Activated naive CD8-positive, alpha-beta T cell treated with anti-CD3 and anti-CD28 coated beads, Interleukin-2, amount 10 ng/mL, durations not matched to agents 7 days and 5 days (primary cell): ENCODE measurements at places on chromosomes 6 and 20. TPM values are rescaled to one million over a fixed set of nuclear protein-coding genes. Genes with fewer than 3 reads are reported as not detected.

The CFB gene
- total RNA-seq: 1.2 TPM

The NHLRC1 gene
- 0.64 TPM for total RNA-seq

The KIAA1755 gene
- total RNA-seq: not detected

The MDN1 gene
- 57.7 TPM for total RNA-seq

The F13A1 gene
- total RNA-seq: 0.34 TPM

The CDH4 gene
- total RNA-seq: 0.14 TPM

The SOX12 gene
- total RNA-seq: 10.1 TPM

The PRSS16 gene
- 0.86 TPM for total RNA-seq

The CBLN4 gene
- not detected for total RNA-seq

The PACSIN1 gene
- 3.1 TPM for total RNA-seq

The KCNK5 gene
- total RNA-seq: 8.5 TPM

The ADGB gene
- total RNA-seq: not detected

The DSTN gene
- total RNA-seq: 47.5 TPM

The ULBP1 gene
- 0.97 TPM for total RNA-seq

The TRIM10 gene
- total RNA-seq: not detected

The CCDC170 gene
- not detected for total RNA-seq

The FANCE gene
- total RNA-seq: 14.9 TPM

The BTNL2 gene
- not detected for total RNA-seq

The SNAP25 gene
- not detected for total RNA-seq

The OR5V1 gene
- total RNA-seq: not detected

The TTPAL gene
- 16.9 TPM for total RNA-seq

The BACH2 gene
- 61.7 TPM for total RNA-seq

The SEMG1 gene
- total RNA-seq: not detected

The SPINT3 gene
- not detected for total RNA-seq

The B3GAT2 gene
- total RNA-seq: not detected
